Naive B cell (primary cell): ENCODE measurements at places on chromosomes 4 and X. TPM values are rescaled to one million over a fixed set of nuclear protein-coding genes. Genes with fewer than 3 reads are reported as not detected.

The NSG1 gene
- polyA plus RNA-seq: 0.14 TPM

- peak overlapping the region; percentile 7 for H3K27ac ChIP-seq
- H3K36me3 ChIP-seq: no peaks in the 10 kb centered on the region
- H3K4me3 ChIP-seq: peak overlapping the region; percentile 78
- DNase-seq: peak; percentile 46
- H3K27me3 ChIP-seq: no peaks in the 10 kb centered on the region
Observed at GRCh38 chrX:9342561-9343051, 122.3 kb upstream of the TBL1X start.

- no peaks in the 10 kb centered on the region for H3K27me3 ChIP-seq
- no peaks in the 10 kb centered on the region for H3K36me3 ChIP-seq
- H3K27ac ChIP-seq: no peak overlapping the region
- no peak overlapping the region for H3K4me3 ChIP-seq
- DNase-seq: no peak
- peaks cover 6% of the 10 kb centered on the region for H3K4me1 ChIP-seq
Observed at GRCh38 chr4:123528501-123529277, 132.1 kb downstream of the SPRY1 start.

GRCh38 chrX:12685541-12685940, 105.7 kb upstream of the PRPS2 start:
- no peak overlapping the region for H3K27ac ChIP-seq
- peaks cover 11% of the 10 kb centered on the region for H3K27me3 ChIP-seq
- H3K4me3 ChIP-seq: no peak overlapping the region

GRCh38 chr4:17636696-17637622, 22.5 kb downstream of the MED28 start:
- peak; percentile 55 for DNase-seq
- no peak overlapping the region for H3K4me3 ChIP-seq
- no peak overlapping the region for H3K27ac ChIP-seq
- no peaks in the 10 kb centered on the region for H3K4me1 ChIP-seq
- peaks cover 4% of the 10 kb centered on the region for H3K36me3 ChIP-seq

GRCh38 chr4:96767815-96768480, 928.1 kb downstream of the PDHA2 start:
- DNase-seq: no peak
- no peak overlapping the region for H3K27ac ChIP-seq
- no peaks in the 10 kb centered on the region for H3K4me1 ChIP-seq
- H3K27me3 ChIP-seq: no peaks in the 10 kb centered on the region
- no peak overlapping the region for H3K4me3 ChIP-seq

DNA sequence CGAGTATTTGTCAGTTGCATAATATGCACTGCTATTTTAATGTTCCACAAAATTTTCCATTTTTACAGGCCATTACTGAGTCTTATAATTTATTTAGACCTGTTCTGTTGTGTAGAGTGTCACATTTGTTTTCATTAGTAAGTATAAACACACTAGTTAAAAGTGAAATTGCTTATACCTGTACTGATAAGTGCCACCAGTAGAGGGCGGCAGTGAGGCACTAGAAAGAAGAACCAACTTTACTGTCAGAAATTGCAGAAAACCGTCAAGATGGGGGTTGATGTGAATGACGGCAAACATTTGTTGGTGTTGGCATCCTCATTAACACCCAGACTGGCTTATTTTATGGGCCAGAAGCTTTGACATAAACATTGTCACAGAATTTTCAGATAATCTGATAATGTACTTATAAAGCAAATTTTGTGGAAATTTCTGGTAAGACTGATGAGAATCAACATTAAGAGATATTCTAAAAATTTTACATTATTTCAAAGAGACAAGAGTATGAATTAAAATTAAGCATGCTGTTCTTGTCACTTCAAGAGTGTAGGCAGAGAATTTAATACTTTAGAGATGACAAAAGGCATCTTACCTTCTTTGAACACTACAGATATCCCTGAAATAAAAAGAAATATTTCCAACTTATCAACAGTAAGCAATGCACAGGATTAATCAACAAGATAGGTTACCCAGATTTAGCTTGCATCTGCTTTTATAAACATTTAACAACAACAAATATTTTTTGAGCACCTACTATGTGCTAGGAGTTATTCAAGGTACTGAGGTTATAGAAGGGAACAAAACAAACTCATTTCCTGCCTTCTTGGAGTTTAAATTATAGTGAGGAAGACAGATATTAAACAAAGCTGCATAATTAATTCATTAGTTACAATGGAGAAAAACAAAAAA, 24.9 kb downstream of the ALPK1 start:
- H3K27ac ChIP-seq: no peak overlapping the region
- H3K4me3 ChIP-seq: no peak overlapping the region
- H3K4me1 ChIP-seq: peaks cover 10% of the 10 kb centered on the region
- H3K27me3 ChIP-seq: no peaks in the 10 kb centered on the region
- H3K36me3 ChIP-seq: peaks cover 7% of the 10 kb centered on the region

GRCh38 chr4:95304898-95305297, 243.9 kb downstream of the UNC5C start:
- no peaks in the 10 kb centered on the region for H3K27me3 ChIP-seq
- no peak for DNase-seq
- no peaks in the 10 kb centered on the region for H3K36me3 ChIP-seq
- no peak overlapping the region for H3K27ac ChIP-seq

DNA sequence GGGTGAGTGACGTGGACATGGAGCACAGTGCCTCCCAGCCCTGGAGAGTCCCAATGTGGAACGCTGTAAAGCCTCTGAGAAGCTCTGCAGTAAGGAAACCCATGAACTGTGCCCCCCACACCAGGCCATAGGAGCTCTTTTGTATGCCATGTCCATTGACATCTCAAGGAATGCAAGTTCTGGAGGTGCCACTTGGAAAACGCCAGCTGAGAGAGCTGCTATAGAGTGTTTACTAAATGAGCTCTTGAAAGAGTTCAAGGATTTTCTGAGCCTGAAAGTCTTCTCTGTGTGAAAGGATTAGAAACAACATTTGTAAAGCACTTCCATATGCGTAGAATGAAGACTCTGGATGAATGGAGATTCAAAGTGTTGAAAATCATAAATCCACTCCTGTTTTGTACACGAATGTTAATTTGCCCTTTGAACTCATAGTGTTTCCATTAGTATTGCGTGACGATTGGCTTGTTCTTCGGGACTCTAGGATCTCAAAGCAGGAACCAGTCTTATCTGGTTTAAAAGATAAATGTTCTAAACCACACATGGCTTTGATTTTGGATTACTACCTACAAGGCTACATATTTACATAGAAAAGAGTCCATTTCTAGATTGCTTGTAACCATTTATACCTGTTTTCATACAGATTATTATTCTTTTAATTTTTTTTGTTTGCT, 41.8 kb upstream of the STOX2 start:
- H3K27me3 ChIP-seq: peaks cover 16% of the 10 kb centered on the region
- DNase-seq: no peak

DNA sequence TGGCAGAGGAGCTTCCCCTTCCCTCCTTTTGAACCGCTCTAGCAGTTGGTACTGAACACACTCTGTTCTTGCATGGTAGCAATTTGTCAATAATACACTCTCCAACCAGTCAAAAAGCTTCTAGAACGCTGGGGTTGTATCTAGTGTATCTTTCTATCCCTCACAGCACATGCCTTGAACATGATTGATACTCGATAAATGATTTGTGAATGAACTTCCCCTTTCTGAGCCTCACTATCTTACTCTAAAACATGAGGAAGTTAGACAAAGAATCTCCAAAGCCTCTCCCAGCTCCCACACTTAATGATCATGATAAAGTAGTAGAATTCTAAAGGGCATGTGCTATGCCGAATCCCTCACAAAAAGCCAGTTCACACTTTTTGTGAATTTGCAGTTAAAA, 64.4 kb downstream of the DLG3 start:
- peaks cover 5% of the 10 kb centered on the region for H3K4me1 ChIP-seq
- no peaks in the 10 kb centered on the region for H3K27me3 ChIP-seq
- no peak overlapping the region for H3K4me3 ChIP-seq
- H3K27ac ChIP-seq: no peak overlapping the region

GRCh38 chr4:121690001-121690400, 6.8 kb downstream of the ANXA5 start:
- no peak overlapping the region for H3K4me3 ChIP-seq
- peaks cover 6% of the 10 kb centered on the region for H3K36me3 ChIP-seq
- peaks cover 4% of the 10 kb centered on the region for H3K4me1 ChIP-seq
- no peak overlapping the region for H3K27ac ChIP-seq

DNA sequence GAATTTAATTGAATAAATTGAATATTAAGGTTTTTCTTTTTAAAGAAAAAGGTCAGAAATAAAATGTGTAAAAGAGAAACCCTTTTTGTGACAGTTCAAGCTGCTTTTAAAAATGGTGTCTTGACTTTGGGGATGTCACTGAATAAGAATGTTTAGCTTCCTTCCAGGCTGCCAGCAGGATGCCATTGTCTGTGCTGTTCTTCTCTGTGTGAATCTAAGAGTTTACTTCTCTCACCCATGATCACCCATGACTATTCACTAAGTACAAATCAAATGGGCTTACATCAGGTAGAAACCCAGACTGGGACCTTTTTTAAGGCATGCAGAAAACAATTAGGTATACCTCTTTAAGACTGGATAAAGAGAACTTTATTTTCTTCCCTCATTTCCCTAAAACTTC, 115.3 kb downstream of the DACH2 start:
- H3K36me3 ChIP-seq: no peaks in the 10 kb centered on the region
- no peak overlapping the region for H3K4me3 ChIP-seq

DNA sequence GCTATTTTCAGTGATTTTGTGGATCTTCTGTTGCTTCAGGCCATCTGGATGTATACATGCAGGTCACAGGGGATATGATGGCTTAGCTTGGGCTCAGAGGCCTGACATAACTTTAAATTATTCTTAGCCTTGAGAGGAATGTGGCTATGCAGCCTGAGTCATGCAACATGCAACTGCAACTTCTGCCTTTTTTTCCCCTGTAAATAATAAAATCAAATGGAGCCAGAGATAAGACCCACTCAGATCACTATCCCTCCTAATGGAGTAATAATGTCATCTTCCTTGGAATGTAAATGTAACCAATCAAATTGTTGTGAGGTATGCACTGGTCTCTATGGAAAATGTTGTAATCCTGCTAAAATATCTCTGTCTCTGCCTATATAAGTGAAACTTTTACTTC, 54.9 kb downstream of the MAGEB17 start:
- H3K4me3 ChIP-seq: no peak overlapping the region
- no peak overlapping the region for H3K27ac ChIP-seq
- DNase-seq: no peak
- H3K4me1 ChIP-seq: no peaks in the 10 kb centered on the region

- H3K4me3 ChIP-seq: peak overlapping the region; percentile 79
- H3K27me3 ChIP-seq: no peaks in the 10 kb centered on the region
- no peaks in the 10 kb centered on the region for H3K36me3 ChIP-seq
- H3K4me1 ChIP-seq: no peaks in the 10 kb centered on the region
- H3K27ac ChIP-seq: peak overlapping the region; percentile 16
Observed at GRCh38 chr4:180314972-180315371, 1928.2 kb upstream of the TENM3 start.

DNA sequence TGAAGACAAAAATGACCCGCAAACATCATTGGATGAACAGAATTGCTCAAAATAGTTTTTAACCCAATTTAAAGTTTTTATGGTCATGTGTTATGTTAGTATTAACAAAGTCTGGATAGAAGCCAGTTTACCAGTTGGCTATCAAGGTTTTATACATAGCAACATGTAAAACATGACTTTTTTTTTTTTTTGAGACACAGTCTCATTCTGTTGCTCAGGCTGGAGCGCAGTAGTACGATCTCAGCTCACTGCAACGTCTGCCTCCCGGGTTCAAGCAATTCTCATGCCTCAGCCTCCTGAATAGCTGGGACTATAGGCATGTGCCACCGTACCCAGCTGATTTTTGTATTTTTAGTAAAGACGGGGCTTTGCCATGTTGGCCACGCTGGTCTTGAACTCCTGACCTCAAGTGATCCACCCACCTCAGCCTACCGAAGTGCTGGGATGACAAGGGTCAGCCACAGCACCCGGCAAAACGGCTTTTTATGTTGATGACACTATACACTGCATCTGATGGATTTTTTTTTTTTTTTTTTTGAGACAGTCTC, 3.4 kb downstream of the SAT1 start:
- no peak overlapping the region for H3K4me3 ChIP-seq
- H3K27ac ChIP-seq: no peak overlapping the region
- H3K27me3 ChIP-seq: no peaks in the 10 kb centered on the region
- no peak for DNase-seq
- H3K36me3 ChIP-seq: peaks cover 12% of the 10 kb centered on the region

GRCh38 chrX:142095651-142096245, 109.3 kb downstream of the MAGEC2 start:
- DNase-seq: no peak
- H3K27ac ChIP-seq: no peak overlapping the region
